Omental fat pad (tissue), 4 donors: ENCODE measurements at places on chromosomes 5 and 9. TPM values are rescaled to one million over a fixed set of nuclear protein-coding genes. Genes with fewer than 3 reads are reported as not detected.

HARS2 gene
- total RNA-seq, result 19.5 TPM

ELAVL2 gene
- total RNA-seq, result not detected

SPINK6 gene
- total RNA-seq, result not detected

NELFB gene
- 42.8 TPM for total RNA-seq

SMIM3 gene
- total RNA-seq, result 211 TPM

HEMGN gene
- total RNA-seq, result 0.19 TPM

DAPK1 gene
- total RNA-seq, result 214 TPM

SPAAR gene
- total RNA-seq, result 21.6 TPM

MEF2C gene
- 25.4 TPM for total RNA-seq

SLC45A2 gene
- not detected for total RNA-seq

CCL19 gene
- not detected for total RNA-seq

NDUFS6 gene
- 45.4 TPM for total RNA-seq

TNFSF8 gene
- total RNA-seq, result 7.0 TPM

SMIM33 gene
- not detected for total RNA-seq

UIMC1 gene
- total RNA-seq, result 22.3 TPM

GDF9 gene
- total RNA-seq, result not detected

SPATA31D4 gene
- total RNA-seq, result not detected

KIF3A gene
- total RNA-seq, result 7.2 TPM

OR5C1 gene
- not detected for total RNA-seq

FNBP1 gene
- 53.4 TPM for total RNA-seq

DNAH5 gene
- total RNA-seq, result 0.46 TPM

HMGXB3 gene
- total RNA-seq, result 37.5 TPM

TSSK1B gene
- not detected for total RNA-seq

CRB2 gene
- total RNA-seq, result 3.5 TPM

BRIX1 gene
- total RNA-seq, result 14.6 TPM

TLR4 gene
- total RNA-seq, result 89.1 TPM

INSYN2B gene
- total RNA-seq, result 8.4 TPM

C8G gene
- 4.3 TPM for total RNA-seq

SRA1 gene
- 44.2 TPM for total RNA-seq

SHISAL2B gene
- not detected for total RNA-seq

BRD9 gene
- 24.0 TPM for total RNA-seq

SPINK13 gene
- total RNA-seq, result not detected

FRMPD1 gene
- 0.95 TPM for total RNA-seq

PCDHGB2 gene
- 2.5 TPM for total RNA-seq

CD72 gene
- 1.6 TPM for total RNA-seq

SLC34A1 gene
- not detected for total RNA-seq

RHOBTB3 gene
- 143 TPM for total RNA-seq

SLC28A3 gene
- 0.32 TPM for total RNA-seq

GABBR2 gene
- total RNA-seq, result not detected

NEURL1B gene
- 22.9 TPM for total RNA-seq

WDR36 gene
- total RNA-seq, result 55.1 TPM

PHF24 gene
- not detected for total RNA-seq

TEX48 gene
- not detected for total RNA-seq

LHX3 gene
- total RNA-seq, result not detected

GNA14 gene
- total RNA-seq, result 6.0 TPM

DBH gene
- total RNA-seq, result not detected

BSPRY gene
- total RNA-seq, result not detected

SPATA31A3 gene
- total RNA-seq, result not detected

PLEKHG4B gene
- 0.44 TPM for total RNA-seq

PGM5 gene
- total RNA-seq, result 18.1 TPM

FAM221B gene
- total RNA-seq, result not detected

RIC1 gene
- 62.3 TPM for total RNA-seq

KCNN2 gene
- not detected for total RNA-seq

FIBCD1 gene
- not detected for total RNA-seq
